ENCODE measurements at places on chromosomes 3 and 15.

- DNase-seq: no peak
Measured at GRCh38 chr15:26716069-26716468, 56.8 kb downstream of the GABRB3 start.

DNA sequence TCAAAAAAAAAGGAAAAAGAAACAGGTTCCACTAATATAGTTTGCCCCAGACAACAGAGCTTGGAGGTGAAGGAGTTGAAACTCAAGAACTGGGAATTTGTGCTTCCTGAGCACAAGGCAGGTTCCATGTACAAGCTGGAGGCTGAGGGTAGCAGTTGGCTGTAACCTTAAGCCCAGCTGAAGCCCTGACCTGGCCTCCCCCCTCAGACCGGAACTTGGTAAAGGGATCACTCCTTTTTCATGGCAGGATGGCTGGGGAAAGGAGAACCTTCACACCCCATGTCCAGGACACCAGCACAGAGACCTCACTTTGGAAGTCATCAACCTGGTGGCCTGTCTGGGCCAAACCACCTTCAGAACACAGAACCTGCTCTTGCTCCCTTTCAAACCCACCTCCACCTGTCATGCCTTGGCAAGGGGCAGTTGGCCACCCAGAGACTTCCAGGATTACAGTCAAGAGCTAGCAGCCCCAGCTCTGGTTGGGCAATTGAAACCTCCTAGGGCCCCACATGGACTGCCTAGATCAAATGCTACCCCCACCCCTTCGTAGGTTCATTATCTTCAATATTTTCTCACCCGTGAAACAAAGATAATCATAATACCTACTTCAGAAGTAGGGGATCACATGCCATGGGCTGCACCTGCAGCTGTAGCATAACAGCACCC is 3.5 kb downstream of the RPL29 start:
- no peak for DNase-seq

DNA sequence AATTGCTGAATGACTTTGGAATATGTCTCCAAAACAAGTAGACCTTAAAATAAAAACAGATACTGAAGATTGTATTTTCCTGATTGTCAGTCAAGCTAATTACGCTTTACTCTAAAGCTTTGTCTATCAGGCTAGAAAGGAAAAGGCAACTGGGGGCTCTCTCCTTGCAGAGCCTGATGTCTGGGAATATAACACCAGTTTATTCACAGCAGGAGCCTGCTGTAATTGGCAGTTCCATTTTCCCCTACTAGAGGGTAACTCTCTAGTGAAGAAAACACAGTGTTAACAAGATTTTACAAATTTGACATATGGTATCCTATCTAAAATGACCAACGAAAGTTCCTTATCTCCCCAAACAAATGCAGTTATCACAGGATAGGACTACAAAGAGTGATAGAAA is 158.8 kb downstream of the PDZRN3 start:
- DNase-seq: no peak

DNA sequence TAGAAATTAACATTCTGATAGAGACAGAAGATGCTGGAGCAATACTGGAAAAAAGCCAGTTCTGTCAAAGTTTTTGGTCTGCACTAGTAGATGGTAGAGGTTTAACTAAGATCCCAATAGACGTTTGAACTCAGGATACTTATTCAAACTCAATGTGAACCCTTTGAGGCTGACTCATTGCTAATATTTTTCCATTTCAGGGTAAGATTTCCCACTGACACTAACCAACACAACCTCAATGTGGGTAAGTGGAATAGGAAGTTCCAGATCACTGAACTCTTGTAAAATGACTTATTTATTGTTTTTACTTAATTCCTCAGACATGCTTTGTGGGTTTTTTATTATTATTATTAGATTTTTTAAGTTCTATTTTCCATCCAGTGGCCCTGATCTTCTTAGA is 1024.8 kb downstream of the EPHA3 start:
- DNase-seq: no peak

GRCh38 chr15:25183581-25184251 is 228.9 kb downstream of the SNRPN start:
- DNase-seq: no peak

GRCh38 chr3:126407412-126408044 is 12.8 kb downstream of the CFAP100 start:
- no peak for DNase-seq

- peak; percentile 78 for DNase-seq
Measured at GRCh38 chr3:58004973-58005372, 3.2 kb upstream of the FLNB start.

- no peak for DNase-seq
Measured at GRCh38 chr3:53846134-53846850, at the start of the genes CHDH and IL17RB. Gene CHDH (minus strand): TSS chr3:53846419. CDS start chr3:53824008, 22,411 bp downstream. Gene IL17RB (plus strand): TSS chr3:53846568. CDS start chr3:53846589, 21 bp downstream.

- DNase-seq: peak; percentile 67
Measured at GRCh38 chr3:83193526-83193925, 1432.1 kb upstream of the GBE1 start.

- peak; percentile 35 for DNase-seq
Measured at GRCh38 chr15:89462198-89462912, 34.0 kb downstream of the RHCG start.

DNA sequence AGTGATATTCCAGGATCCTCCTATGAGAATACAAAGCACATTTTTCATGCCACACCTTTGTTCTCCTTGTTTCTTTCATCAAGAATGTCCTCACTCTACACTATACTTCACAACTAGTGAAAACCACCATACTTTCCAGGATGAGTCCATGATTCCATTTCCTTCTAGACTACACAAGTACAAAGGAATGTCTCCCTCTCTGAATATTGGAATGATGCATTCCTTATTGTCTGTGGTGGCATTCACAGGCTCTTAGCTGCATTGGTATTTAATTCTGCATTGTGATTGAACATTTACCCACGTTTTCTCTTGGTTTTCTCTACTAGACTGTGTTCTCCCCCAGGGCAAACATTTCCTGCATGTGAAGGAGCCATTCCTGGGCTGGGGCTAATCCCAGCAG is 217.5 kb downstream of the RAP2B start:
- peak; percentile 47 for DNase-seq

DNA sequence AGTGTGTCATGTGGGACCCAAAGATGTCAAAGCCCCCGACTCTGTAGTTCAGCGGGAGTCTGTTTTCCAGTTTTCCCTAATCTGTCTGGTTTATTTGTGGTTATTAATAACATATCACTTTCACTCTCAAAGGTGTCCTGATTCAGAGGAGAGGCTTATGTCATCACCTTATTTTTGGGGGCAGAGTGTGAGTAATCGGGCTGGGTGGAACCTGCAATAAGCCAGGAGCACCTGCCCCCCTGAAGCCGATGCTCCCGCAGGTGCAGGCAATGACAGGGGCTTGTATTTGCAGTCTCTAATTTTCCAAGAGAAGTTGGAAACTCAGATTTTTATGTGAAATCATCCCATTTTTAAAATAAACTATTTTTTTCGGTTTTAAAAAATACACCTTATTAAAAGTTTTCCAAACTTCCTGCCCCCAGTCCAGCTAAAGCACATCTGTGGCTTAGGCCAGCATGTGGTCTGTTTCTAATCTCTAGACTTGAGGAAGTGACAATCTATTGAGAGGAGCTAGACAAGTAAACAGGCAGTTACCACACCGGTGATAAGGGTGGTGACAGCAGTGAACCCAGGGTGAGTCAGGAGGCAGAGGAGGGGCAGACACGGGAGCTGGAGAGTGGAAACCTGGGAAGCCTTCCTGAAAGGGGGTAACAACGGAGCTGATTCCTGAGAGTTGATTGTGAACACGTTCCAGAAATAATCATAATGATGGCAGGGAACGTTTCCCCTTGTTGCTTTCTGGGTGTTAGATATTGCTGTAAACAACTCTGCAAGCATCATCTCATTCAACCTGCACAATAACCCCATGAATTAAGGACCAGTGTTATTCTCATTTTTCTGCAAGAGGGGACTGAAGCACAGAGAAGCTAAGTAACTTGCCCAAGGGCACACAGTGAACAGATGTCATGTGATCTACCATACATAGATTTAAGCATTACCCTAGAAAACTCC is 37.2 kb downstream of the BHLHE40 start:
- DNase-seq: peak; percentile 79

DNA sequence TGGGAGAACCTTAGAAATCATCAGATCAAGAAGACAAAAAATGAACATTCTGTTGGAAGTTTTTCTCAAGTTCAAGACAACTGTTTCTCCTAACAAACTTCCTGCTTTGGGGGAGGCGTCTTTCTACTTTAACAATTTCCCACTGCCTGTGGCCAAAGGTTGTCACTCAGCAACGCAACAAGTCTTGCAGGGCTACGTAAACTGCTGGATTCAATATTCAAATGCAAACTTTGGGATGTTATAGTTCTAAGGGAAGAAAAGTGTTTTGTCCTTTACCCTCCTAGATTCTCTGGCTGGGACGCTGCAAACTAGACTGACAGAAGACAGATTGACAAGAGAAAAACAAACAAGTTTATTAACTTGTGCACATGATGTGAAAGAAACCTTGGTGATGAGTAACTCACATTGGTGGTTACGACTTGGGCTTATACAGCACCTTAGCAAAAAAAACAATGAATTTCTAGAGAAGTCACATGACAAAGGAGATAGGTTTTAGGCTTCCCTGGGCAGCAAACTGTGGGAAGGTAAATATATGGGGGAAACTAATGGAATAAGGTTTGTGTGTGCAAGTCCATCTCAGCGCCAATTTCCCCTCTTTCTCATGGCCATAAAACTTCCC is 34.0 kb upstream of the ARPIN start:
- DNase-seq: no peak
